NCI-H1105 treated with DMSO at 0.1 percent for 48 hours (cell line): ENCODE measurements at places on chromosomes 4 and X.

DNA sequence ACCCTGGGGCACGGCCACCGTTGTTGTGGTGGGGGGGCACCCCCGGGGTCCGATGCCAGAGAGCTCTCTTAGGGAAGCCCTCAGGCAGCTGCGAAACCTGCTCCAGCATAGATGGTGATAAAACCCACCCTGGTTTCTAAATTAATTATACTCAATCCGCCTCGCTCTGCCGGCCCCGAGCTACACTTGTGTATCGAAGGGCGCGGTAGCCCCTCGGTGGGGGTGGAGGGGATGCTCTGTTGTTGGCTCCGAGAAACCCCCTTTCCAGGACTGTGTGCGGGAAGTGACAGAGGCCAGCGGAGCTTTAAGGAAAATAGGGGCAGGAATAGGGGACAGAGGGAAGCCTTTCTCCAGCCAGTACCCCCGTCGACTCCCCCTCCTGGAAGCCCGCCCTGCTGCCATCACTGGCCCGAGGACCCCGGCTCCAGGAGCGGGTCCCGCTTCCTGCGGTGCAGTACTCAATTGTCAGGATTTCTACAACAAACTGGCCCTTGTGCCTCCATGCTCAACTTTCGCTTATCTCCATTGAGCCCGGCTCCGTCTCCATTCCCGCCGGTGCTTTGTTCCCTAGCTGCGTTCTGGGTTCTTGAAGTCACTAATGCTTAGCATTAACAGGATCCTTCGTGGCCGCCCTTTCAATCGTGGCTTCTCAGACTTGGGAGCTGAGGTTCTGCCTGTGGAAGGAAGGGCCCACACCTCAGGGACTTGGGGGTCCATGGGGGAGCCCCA, 408.2 kb downstream of the BCOR start:
- DNase-seq, result peak; percentile 22

DNA sequence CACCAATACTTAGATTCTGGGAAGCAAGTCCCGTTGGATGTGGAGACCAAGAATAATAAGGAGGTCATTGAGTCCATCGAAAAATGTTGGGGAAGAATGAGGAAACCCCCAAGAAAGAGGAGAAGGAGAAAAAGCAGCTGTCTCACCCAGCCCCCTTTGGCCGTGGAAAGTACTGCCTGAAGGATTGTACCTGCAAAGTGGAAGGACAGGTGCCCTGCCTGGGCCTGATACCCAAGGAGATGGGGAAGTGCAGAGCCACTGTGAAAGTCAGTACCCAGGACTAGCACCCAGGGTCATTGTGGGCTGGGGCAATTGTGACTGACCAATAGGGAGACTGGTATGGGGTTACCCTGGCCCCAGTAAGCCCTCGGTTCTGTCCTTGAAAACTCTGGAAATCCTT, 13.8 kb upstream of the CFAP299 start:
- no peak for DNase-seq

- DNase-seq, result no peak
Observed at GRCh38 chr4:6824772-6825402, 42.4 kb downstream of the KIAA0232 start.

GRCh38 chrX:92260102-92260501, 480.9 kb downstream of the PCDH11X start:
- DNase-seq, result no peak

GRCh38 chr4:152962150-152962549, 26.0 kb downstream of the FHDC1 start:
- no peak for DNase-seq

DNA sequence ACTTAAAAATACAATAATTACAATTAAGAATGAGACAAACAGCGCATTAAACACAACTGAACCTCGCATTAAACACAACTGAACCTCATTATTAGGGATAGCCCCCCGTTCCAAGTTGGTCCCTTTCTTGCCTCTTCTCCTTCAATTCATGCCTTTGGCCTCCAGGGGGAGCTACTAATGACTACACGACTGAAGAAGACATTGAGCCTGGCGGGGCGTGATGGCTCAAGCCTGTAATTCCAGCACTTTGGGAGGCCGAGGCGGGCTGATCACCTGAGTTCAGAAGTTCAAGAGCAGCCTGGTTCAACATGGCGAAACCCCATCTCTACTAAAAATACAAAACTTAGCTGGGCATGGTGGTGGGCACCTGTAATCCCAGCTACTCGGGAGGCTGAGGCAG, 56.4 kb upstream of the NWD2 start:
- DNase-seq, result no peak

DNA sequence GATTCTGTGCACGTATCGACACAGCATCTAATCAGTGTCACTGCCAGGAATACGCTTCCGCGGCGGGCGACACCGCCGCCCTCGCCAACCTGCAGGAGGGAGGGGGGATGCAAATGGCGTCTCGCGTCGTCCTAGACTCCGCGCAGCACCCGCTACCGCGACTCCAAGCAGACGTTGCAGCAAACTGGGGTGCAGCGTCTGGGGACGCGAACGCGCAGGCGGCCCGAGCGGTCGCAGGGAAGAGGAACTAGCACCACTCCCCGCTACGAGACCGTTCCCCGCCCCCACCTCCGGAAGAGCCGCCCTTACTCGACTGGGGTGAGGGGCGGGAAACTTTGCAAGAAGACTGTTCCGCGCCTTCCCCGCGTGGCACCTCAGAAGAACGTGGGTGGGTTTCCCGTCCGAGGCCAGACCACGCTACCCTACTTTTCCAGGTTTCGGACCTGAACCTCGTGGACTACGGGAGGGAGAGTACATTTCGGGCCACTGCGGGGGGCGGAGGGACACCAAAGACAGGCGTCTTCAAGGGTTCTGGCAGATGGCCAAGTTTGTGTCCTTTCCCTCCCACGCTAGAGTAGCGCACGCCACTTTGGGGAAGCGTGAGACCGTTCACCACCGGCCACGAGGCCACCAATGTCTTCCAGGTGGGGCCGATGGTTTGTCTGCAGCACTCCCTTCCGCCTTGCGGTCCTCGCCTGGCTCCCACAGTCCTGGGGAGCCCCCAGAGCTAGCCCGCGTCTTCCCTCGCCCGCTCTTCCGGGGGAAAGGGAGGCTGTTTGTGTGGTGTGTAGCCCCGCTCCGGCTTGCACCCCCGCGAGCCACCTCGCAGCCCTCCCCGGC, 78.0 kb upstream of the BCOR start:
- DNase-seq, result no peak

DNA sequence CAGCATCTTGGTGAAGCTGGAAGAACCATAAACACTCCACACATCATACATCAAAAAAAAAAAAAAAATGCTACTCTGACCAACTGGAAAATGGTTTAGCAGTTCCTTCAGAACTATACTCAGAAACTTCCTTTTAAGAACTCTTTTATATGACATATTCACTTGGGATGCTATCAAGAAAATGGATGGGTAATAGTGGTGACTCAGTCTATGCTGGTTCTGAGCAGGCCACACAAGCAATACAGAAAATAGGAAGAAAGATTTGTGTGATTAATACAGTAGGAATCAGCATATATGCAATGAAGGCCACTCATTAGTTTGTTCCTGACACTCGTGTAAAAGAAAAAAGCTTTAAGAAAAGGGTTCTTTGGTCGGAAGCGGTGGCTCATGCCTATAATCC, 123.5 kb upstream of the FAT4 start:
- no peak for DNase-seq

DNA sequence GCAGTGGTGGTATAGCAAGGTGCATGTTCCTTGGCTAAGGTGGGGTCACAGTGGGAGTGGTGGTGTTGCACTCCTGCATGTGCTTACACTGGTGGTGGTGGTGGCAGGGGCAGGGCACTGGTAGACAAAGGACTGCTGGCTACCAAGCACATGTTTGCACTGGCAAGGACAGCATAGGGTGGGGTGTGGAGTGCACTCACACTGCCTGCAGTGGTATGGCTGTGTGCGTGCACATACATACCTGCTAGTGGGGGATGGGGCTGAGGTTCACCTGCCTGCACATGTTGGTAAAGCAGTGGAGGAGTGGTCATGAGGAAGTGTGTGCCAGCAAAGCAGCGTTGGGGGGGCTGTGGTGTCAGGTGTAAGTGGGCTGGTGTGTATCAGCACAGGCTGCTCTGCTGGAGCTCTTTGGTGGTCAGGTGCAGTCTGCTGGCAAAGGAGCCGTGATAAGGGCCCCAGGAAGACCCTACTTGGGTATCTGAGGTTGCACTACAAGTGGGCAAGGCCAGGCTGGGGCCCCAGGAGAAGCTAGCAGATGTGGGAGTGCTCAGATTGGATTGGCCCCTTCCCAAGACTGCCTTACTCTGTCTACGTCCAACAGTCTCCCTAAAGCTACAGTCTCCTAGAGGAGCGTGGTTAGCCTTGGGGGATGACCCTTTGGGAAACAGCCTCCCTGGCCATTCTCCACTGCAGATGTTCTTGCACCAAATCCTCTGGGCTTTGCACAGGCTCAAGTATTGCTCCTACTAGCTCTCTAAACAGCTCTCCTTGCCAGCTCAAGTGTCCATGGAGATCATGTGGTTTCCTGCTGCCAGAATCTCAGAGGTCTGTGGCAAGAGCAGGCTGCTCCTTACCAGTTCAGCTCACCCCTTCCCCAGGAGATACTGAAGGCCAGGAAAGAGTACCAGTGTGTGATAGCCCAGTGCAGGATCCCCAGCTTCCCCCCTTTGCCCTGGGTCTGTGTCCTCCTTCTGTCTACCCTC, 486.3 kb upstream of the PABPC4L start:
- DNase-seq, result no peak

GRCh38 chr4:100206850-100207249, 16.6 kb upstream of the DDIT4L start:
- DNase-seq, result no peak
